ENCODE measurements at places on chromosomes 2 and 18. TPM values are rescaled to one million over a fixed set of nuclear protein-coding genes. Genes with fewer than 3 reads are reported as not detected.

Gene SLC30A3
- total RNA-seq, result 0.15 TPM

Gene QPCT
- total RNA-seq, result 19.7 TPM

Gene SLC40A1
- total RNA-seq, result 73.1 TPM

Gene DLX2
- total RNA-seq, result 0.17 TPM

Gene COL4A4
- 0.50 TPM for total RNA-seq

Gene CRYBA2
- not detected for total RNA-seq

Gene FSIP2
- 0.15 TPM for total RNA-seq

Gene CPLX4
- total RNA-seq, result not detected

Gene ACMSD
- total RNA-seq, result not detected

Gene THADA
- total RNA-seq, result 34.9 TPM

Gene SCYGR2
- not detected for total RNA-seq
